ENCODE measurements at places on chromosomes 5 and 9. TPM values are rescaled to one million over a fixed set of nuclear protein-coding genes. Genes with fewer than 3 reads are reported as not detected.
A peak's percentile ranks its signal among the peaks of the same experiment; 100 is the strongest.

PCDHGA6 gene
- total RNA-seq = 2.0 TPM

- no peaks in the 10 kb centered on the region for H3K27me3 ChIP-seq
- no peaks in the 10 kb centered on the region for H3K36me3 ChIP-seq
- peak overlapping the region; percentile 91 for H3K4me3 ChIP-seq
- H3K4me1 ChIP-seq = peaks cover 22% of the 10 kb centered on the region
- peak; percentile 91 for DNase-seq
Measured at GRCh38 chr9:136093995-136094881, 851 bp downstream of the NACC2 start.

ANP32B gene
- 13.9 TPM for total RNA-seq

DNA sequence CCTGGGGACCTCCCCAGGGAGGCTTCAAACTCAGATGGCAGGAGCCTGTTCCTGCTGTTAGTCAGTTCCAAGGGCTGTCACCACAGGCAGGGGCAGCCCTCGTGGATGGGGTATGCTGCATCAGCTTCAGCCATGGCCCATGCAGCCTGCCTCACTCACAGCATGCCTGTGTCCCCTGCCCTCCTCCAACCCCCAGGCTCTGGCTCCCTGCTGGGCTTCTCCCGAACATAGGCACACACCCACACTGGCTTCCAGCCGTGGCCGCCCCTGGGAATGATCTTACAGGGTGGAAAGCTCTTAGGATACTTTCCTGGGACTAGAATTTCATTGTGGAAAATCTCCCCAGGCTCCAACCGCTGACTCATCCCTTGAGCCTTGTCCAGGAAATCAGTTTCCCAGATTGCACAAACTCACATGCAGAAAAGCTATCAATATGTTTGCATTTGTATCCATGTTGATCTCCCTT is 163.8 kb downstream of the SEC61B start:
- H3K36me3 ChIP-seq = no peaks in the 10 kb centered on the region
- DNase-seq = no peak
- H3K4me3 ChIP-seq = no peak overlapping the region
- no peaks in the 10 kb centered on the region for H3K27me3 ChIP-seq
- H3K4me1 ChIP-seq = no peaks in the 10 kb centered on the region

DNA sequence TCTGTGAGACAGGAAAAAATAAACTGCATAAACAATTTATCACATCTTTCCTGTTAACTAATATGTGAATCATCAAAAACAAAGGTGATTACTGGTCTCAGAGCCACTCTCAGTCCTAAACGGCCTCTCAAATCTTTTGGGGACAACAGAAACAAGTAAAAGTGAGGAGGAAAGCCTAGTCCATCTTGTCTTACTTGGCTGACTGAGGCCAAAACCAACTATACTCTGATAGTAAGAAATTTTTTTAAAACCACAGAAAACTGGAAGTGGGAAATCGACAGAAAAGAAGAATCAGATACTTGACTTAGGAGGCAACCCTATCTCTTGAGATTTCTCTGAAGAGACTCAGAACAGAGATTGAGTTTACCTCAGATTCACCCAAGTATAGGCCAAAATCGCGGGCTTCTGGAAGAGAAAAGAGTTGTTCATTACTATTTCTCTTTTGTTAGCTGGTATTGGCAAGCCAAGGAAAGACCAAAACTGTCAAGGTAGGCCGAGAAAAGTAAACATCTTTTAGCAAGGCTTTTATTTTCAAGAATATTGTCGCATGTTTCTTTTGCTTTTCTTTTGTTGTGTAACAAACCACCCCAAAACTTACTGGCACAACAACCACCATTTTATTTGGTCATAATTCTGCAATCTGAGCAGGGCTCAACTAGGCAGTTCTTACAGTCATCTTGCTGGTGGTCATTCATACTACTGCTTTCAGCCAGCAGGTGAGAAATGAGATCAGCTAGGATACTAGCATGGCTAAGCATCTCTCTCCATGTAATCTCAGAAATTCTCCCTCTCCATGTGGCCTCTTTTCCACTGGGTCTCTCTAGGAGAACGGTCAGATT is 46.1 kb downstream of the RFX3 start:
- no peak overlapping the region for H3K4me3 ChIP-seq
- DNase-seq = no peak
- no peak overlapping the region for H3K27ac ChIP-seq
- H3K27me3 ChIP-seq = no peaks in the 10 kb centered on the region
- no peaks in the 10 kb centered on the region for H3K36me3 ChIP-seq

DNA sequence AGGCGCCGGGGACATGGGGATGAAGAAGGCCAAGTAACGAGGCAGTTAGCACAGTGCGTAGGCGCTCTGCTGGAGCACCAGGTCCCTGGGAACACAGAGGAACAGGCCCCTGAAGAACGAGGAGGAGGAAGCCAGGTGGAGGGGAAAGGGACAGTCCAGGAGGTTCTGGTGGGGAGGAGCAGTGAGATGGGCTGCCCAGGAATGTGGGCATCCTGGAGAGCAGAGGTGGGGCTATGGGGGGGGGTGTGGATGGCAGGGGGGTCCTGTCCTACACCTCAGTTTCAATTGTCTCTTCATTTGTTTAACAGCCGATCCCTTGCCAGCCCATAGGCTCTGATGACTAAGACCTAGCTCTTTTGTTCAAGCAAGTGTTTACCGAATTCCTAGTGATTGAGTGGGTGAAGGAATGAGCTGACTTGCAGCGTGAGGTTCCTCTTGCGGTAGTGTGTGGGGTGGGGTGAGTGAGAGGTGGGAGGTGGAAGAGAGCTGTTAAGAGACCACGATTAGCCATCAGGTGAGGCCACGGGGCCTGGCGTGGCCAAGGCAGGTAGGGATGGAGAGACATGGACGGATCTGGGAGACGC is 8.4 kb upstream of the PHYHD1 start:
- peak overlapping the region; percentile 95 for H3K27ac ChIP-seq
- peaks cover 54% of the 10 kb centered on the region for H3K4me1 ChIP-seq
- peaks cover 48% of the 10 kb centered on the region for H3K36me3 ChIP-seq
- H3K27me3 ChIP-seq = no peaks in the 10 kb centered on the region
- DNase-seq = peak; percentile 76

DNA sequence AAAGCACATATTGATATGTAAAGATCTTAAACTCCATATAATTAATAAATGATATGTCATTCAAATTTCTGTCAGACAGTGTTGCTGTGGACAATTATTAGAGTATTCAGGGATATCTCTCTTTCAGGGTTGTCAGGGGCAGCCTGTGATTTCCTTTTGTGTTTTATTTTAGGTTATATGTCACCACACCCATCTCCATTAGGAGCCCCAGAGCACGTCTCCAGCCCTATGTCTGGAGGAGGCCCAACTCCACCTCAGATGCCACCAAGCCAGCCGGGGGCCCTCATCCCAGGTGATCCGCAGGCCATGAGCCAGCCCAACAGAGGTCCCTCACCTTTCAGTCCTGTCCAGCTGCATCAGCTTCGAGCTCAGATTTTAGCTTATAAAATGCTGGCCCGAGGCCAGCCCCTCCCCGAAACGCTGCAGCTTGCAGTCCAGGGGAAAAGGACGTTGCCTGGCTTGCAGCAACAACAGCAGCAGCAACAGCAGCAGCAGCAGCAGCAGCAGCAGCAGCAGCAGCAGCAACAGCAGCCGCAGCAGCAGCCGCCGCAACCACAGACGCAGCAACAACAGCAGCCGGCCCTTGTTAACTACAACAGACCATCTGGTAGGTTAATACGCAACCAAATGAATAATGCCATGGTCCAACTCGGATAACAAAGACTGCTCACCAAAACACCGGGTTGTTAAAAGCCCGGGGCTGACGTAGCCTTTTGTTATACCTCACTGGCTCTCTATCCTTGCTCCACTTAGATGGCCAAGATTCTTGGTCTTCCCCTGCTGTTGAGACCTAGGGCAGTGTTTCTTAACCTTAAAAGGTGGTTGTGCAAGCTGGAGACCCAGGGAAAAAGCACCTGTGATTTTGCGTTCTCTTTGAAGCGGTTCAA is 24.4 kb downstream of the SMARCA2 start:
- H3K27ac ChIP-seq = no peak overlapping the region
- H3K36me3 ChIP-seq = peaks cover 27% of the 10 kb centered on the region
- H3K4me3 ChIP-seq = no peak overlapping the region
- no peak for DNase-seq
- no peaks in the 10 kb centered on the region for H3K27me3 ChIP-seq

TEX53 gene
- not detected for total RNA-seq

PCDHB7 gene
- total RNA-seq = 7.6 TPM

DNA sequence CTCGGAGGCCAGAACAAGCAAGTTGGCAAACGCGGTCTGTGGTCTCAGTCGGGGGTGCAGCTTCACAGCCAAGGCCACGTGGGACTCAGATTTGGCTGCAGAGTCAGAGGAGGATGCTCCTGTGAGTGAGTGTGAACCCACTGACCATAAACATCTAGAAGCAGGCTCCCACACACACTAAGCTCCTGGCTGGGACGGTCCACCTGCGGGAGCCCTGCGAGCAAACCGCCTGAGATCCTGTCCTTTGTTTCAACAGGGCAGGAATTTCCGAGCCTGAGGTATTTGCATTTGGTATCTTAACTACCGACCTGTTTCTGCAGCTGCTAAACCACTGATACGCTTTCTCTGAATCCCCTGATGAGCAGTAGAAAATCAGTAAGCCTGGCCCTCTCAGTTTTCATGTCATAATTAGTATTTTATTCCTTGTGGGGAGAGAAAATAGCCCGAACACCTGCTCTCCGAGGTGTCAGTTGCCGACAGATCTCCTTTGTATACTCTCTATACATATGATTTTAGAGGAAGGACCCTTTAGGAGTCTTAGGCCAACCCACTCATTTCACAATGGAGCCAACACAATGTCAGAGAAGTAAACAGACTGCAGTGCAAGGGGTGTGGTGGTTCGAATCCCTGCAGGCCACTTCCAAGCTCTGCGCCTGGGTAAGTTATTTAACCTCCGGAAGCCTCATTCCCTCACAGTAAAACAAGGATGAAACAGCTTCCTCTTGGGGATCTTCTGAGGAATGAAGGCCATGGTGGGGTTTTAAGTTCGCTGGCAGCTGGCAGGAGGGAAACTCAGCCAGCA is 40.9 kb upstream of the PWWP2A start:
- peaks cover 5% of the 10 kb centered on the region for H3K4me1 ChIP-seq
- no peak overlapping the region for H3K27ac ChIP-seq
- DNase-seq = no peak
- no peaks in the 10 kb centered on the region for H3K36me3 ChIP-seq

DNA sequence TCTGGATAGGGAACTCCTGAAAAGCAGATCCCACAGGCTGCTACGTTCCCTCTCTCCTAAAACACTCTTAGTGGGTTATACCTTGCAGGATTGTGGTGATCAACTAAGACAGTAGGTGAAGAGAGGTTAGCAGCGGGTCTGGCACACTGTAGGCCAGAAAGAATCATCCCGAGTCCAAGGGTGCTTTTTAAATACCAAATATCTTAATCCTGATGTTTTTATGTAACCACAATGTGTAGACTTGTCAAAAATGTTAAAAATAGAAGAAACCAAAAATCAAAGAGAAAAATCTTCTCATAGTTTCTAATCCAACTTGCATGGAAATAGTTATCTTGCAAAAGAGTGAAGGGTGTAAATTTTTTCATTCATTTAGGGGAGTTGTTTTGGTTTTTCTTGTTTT is 52.3 kb upstream of the IFNK start:
- H3K4me3 ChIP-seq = no peak overlapping the region
- DNase-seq = no peak
- peaks cover 16% of the 10 kb centered on the region for H3K4me1 ChIP-seq
- H3K27ac ChIP-seq = no peak overlapping the region

GRCh38 chr9:136944212-136944518 is 373 bp downstream of the FBXW5 start:
- peaks cover 39% of the 10 kb centered on the region for H3K36me3 ChIP-seq
- H3K4me3 ChIP-seq = peak overlapping the region; percentile 90
- H3K4me1 ChIP-seq = peaks cover 6% of the 10 kb centered on the region
- peak overlapping the region; percentile 52 for H3K27ac ChIP-seq
- no peaks in the 10 kb centered on the region for H3K27me3 ChIP-seq
- DNase-seq = no peak

GRCh38 chr9:130963337-130963908 is 24.4 kb upstream of the FIBCD1 start:
- no peak for DNase-seq
- H3K4me3 ChIP-seq = no peak overlapping the region

GRCh38 chr5:111636736-111637135 is 120.3 kb downstream of the NREP start:
- H3K36me3 ChIP-seq = no peaks in the 10 kb centered on the region
- H3K4me3 ChIP-seq = no peak overlapping the region
- H3K27ac ChIP-seq = no peak overlapping the region
- no peaks in the 10 kb centered on the region for H3K27me3 ChIP-seq
- no peak for DNase-seq
- H3K4me1 ChIP-seq = peaks cover 7% of the 10 kb centered on the region

ADAMTS16 gene
- 1.6 TPM for total RNA-seq

- no peaks in the 10 kb centered on the region for H3K36me3 ChIP-seq
- H3K27me3 ChIP-seq = no peaks in the 10 kb centered on the region
- no peak for DNase-seq
- H3K27ac ChIP-seq = no peak overlapping the region
- no peak overlapping the region for H3K4me3 ChIP-seq
Measured at GRCh38 chr5:173880306-173880985, 7.7 kb upstream of the CPEB4 start.

GRCh38 chr5:154842689-154843530 is 7.5 kb downstream of the FAXDC2 start:
- no peaks in the 10 kb centered on the region for H3K27me3 ChIP-seq
- H3K4me3 ChIP-seq = no peak overlapping the region
- H3K27ac ChIP-seq = no peak overlapping the region
- DNase-seq = no peak

GRCh38 chr5:66969963-66970362 is 226.6 kb downstream of the CD180 start:
- H3K4me3 ChIP-seq = no peak overlapping the region
- no peak overlapping the region for H3K27ac ChIP-seq
- no peaks in the 10 kb centered on the region for H3K27me3 ChIP-seq
- DNase-seq = no peak

DNA sequence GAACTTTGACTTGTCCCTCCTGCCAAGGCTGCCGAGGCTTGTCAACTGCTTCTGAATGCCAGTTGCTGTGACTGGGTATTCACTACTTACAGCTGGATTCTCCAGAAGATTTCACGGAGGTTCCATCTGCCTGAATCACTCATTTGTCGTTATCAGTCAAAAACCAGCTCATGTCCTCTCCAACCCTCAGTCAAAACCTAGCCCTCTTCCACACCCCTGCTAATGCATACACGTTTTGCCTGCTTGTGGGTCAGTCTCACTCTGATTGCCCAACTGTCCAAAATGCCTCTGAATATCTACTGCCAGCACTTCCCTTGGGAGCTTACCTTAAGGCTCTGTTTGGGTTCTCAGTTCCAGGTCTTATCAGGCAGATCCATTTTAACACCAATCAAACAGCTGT is 238.6 kb upstream of the TMEM161B start:
- H3K4me3 ChIP-seq = no peak overlapping the region
- no peaks in the 10 kb centered on the region for H3K27me3 ChIP-seq
- no peak for DNase-seq
- H3K4me1 ChIP-seq = no peaks in the 10 kb centered on the region

DNA sequence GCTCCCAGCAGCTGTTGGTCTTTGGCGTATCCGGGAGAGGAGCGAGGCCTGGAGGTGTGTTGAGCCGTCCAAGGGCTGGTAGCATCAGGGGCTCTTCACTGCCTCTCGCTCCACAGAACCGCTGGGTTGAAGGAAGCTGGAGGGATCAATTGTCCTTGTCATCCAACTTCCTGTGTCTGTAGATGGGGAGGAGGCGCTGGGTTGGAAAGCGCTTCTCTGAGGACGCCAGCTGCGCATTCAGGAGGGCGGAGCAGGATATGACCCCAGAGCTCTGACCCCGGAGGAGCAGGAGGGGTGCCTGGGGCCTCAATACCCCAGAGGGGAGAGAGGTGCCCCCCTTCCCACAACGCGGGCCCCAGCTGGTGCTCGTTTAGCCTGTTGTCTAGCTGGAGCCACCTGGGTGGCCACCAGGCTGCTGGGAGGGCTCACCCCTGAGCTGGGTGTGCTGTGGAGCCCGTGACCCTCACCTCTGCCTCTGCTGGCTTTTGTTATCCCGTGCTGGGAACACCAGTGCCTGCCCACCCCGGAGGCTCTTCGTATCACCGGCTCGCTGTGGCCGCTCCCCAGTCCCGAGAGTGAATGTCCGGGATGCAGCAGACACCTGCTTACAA is 2.0 kb upstream of the DBH start:
- H3K36me3 ChIP-seq = no peaks in the 10 kb centered on the region
- no peak overlapping the region for H3K4me3 ChIP-seq

All from ascending aorta (tissue), 2 donors.